Sigmoid colon (tissue), 7 donors: ENCODE measurements at places on chromosomes 13 and 19. TPM values are rescaled to one million over a fixed set of nuclear protein-coding genes. Genes with fewer than 3 reads are reported as not detected.

PABPC3 gene
- total RNA-seq, result not detected

ZNF98 gene
- total RNA-seq, result 3.8 TPM

CLEC17A gene
- total RNA-seq, result not detected

CPT1C gene
- total RNA-seq, result 3.9 TPM
